NCI-H2081 (cell line): ENCODE measurements at places on chromosomes 12 and 14.

GRCh38 chr12:101909646-101910045 lies 32.3 kb downstream of the DRAM1 start:
- DNase-seq = no peak

DNA sequence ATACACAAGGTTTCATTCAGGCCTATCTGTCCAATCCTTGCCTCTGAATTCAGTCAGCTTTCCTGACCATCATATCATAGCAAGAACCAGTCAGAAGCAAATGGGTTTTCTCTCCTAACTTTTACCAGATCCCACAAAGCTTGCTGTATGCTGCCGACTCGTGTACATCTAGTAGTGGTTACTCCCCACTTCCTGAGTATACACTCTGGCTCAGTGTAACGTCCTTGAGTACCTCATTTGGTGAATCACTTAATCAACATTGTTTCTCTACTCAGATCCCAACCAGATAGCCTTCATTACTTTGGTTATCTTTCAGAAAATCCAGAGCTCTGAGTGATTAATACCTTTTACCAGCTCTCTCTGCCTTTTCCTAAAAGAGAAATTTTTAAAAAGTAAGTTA lies 728.2 kb downstream of the GALC start:
- no peak for DNase-seq

DNA sequence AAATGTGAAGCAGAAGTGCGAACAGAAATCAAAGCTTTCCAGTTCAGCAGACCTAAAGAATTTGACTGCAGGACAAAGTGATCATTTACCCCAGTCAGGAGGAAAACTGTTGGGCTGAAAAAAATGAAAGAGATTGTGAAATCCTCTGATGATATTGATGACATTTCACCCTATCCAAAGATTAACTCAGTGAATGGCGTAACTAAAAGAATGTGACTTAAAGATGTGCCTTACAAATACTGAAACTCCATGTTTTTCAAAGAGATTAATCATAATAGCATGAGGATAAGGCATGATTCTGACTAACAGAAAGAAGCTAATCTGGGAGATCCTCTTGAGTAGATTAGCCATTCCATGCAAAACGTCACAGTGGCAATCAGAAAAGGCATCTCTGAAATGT lies 225.6 kb downstream of the DUSP6 start:
- no peak for DNase-seq

- no peak for DNase-seq
Observed at GRCh38 chr12:128920468-128920867, 67.2 kb downstream of the GLT1D1 start.

DNA sequence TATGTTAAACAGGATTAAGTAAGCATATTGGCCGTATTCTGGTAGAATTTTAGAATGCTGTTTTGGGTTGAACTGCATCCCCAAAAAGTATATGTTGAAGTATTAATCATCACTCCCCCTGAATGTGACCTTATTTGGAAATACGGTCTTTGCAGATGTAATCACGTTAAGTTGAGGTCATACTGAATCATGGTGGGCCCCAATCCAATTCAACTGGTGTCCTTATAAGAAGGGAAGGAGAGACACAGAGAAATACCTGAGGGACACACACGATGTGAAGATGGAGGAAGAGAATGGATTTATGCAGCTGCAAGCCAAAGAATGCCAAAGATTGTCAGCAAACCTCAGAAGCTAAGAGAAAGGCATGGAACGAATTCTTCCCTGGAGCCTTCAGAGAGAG lies 268.6 kb downstream of the ITPR2 start:
- DNase-seq = no peak

DNA sequence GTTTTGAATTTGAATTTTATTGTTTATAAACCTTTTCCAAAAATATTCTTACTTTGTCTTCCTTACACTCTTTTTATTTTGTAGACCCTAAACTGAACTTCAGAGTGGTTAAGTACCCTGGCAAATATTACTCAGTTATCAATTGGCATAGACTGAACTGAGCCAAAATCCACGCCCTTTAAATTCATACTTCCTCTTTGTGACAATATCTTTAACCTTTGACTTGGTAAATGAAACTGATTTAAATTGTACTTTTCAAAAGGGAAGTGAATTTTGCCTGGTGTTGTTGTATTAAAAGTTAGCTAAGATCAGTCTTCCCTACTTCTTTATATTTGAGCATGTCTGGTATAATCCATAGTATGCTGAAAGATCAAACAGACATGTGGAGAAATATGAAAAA lies 184.3 kb upstream of the USP15 start:
- no peak for DNase-seq

- no peak for DNase-seq
Observed at GRCh38 chr12:99957866-99958466, 26.8 kb downstream of the ANKS1B start.

- DNase-seq = no peak
Observed at GRCh38 chr14:96191841-96192462, 12.7 kb upstream of the BDKRB2 start.

DNA sequence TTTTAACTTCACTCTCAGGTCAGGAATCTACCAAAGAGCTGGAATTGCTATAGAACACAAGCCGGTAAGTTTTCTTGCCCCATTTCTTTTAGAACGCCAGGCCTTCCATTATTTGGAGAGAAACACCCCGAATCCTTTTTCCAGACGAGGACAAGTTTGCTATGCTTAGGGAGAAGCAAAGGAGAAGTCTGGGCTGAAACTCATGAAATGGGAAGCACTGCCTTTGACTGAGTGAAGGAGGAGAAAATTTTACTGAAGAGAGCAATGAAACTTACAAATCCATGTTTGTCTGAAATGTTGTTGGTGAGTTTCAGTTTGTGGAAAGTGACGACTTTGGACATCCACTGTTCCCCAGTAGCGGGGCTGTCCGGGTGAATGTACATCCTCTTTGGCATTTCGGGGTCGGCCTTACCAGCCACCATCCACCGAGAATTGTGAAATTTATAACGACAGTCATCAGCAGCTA lies 3.3 kb downstream of the TBX3 start:
- no peak for DNase-seq

DNA sequence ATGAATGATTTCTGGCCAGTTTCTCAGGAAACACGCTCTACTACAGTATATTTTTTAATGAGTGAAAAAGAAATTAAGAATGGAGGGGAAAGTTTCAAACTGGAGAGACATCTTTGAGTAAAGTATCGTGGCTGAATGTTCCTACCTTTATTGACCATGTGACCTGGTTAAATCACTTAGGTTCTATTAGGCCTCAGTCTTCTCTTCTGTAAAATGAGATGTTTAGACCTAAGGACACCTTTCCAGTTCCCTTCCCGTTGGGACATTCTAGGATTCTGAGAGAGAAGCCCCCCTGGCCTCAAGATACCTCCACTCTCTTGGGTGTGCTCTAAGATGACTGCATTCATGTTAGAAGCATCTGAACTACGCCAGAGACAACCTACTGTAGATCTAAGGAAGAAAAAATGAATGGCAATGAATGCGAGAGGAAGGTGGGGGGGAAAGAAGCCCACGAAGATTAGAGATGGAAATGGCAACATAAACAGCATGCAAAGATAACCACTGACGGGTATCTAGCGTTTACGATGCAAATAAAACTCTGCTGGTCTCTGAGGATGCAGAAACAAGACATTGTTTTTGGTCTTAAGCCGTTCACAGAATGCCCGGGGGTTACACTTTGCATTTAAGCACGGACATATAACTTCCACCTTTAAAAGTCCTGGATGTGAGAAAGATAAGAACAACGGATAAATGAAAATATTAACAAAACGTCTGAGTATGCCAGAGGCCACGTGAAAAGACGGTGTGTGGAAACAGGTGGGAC lies 599 bp upstream of the CPSF6 start:
- DNase-seq = no peak

DNA sequence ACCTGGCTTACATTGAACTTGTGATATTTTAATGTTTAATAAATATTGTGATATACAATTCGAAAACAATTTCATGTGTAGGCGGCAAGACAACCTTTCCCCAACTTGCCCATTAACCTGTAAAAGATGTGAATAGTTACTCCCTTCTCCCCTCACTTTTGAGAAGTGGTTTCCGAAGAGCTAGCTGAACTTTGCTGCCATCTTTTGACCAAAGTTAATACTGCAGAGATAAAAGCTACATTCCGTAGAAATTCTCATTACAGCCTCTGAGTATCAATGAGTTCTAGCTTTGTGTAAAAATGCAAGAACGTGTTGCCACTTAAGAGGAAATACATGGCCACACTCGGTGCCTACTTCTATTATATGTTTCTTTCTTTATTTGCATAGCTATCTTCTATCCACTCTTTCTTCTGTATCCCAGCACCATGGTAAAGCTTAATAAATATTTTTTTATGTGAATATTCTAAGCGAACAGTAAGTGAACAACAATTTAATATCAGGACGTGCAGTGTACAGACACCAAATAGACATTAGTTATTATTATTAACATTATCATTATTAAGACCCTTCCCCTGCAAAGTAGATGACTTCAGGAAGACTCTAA lies 105.1 kb upstream of the TMEM260 start:
- peak; percentile 13 for DNase-seq

GRCh38 chr14:22438742-22439141 lies 150.3 kb downstream of the DAD1 start:
- no peak for DNase-seq

DNA sequence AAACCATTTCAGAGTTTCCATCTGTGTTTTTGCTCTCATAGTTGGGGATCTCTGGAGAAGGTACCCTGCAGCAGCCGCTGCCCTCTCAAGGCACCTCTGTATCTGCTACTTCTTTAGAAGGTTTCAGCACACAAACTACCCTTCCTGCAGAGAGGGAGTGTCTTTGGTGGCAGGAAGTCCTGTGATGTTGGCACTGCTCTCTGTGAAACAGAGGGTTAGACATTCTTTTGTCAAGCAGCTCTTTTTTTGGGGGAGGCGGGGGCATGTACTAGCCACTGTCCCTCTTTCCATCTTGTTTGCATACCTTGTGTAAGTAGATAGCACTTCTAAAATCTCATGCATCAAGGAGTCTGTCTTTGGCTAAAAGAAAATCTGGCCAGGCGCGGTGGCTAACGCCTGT lies 352.6 kb downstream of the BMP4 start:
- no peak for DNase-seq

- DNase-seq = no peak
Observed at GRCh38 chr12:120909633-120910298, 5.6 kb upstream of the SPPL3 start.

DNA sequence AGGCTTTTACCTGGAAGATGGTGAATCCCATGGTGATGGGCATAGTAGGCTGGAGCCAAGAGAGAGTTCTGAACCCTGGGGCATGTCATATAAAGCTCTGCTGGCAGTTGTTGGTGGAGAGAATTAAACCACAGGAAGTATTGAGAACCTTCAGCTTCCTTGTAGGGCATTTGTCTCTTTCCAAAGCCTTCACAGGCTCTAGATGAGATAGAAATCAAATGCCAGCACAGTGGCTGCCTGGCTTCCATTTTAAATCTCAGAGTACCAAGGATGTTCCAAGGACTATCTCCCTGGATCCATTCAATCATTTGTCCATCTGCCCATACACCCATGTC lies 369.6 kb downstream of the DPF3 start:
- no peak for DNase-seq

GRCh38 chr14:100617410-100618317 lies 30.4 kb upstream of the BEGAIN start:
- DNase-seq = no peak

DNA sequence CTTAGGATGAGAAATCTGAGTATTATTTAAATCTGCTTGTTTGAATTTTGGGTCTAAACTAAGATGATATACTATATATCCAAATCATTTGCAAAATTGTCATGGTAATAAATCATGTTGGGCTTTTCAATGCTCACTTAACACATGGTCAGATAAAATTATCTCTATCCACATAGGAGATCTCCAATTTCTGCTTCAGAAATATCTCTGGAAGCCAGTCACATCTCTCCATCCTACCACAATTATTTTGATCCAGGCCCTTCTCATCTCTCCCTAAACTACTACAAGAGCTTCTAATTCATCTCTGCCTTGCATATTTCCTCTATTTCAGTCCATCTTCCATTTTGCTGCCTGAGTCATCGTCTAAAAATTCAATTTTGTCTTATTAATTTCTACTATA lies 3.8 kb downstream of the DCN start:
- DNase-seq = no peak

DNA sequence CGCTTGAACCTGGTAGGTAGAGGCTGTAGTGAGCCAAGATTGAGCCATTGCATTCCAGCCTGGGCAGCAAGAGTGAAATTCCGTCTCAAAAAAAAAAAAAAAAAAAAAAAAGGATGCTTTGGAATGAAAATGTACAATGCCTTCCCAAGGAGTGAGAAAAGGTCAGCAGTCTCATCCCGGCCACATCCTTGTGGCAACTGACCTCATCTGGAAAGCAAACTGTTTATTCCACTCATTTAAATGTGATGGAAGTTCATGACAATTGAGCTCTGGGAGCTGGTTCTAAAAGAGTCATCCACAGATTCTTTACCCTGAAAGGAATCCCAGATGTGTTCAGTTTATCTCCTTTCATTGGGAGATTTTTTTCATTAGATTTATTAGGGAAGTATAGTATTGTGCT lies 19.4 kb upstream of the LIMA1 start:
- DNase-seq = no peak

DNA sequence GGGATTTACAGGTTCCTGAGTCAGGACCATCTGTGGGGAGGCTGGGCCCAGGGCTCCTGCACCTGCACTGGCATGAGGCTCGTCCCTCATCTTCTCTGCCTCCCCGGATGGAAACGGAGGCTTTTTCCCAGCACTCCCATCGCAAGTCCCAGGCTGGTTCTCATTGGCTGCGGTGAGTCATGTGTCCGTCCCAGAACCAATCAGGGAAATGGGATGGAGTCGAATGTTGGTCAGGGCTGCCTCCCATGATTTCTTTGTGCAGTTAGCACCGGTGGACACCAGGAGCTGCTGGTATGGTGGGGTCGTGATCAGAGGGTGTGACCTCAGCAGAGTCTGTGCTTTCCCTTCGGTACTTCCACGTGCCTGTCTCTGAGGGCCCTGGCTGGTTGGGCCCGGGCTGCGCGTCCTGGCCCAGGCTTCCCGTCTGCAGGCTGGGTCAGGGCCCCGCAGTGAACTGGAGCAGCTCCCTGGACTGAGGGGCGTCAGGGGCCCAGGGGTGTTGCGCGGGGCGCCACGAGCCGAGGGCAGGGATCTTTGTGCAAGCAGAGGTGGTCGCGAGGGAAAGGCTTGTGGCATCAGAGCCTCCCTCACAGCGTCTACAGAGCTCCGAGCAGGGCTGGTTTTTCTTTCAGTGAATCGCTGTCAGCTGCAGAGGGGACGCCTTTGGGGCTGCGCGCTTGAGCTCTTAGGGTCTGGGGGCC lies 168.1 kb downstream of the ADGRD1 start:
- DNase-seq = no peak

DNA sequence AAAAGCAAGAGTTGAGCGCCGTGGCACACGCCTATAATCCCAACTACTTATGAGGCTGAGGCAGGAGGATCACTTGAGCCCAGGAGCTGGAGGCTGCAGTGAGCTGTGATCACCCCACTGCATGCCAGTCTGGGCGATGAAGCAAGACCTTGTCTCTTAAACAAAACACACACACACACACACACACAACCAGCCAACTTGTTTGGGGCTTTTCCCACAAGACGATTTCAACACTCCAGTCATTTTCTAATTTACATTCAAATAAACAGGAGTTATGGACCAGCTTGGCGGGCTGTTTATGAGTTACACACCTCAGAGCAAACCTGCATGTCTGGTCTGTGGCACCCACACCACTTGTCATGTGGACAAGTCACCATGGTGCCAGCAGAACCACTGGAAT lies 6.7 kb downstream of the GLTP start:
- no peak for DNase-seq
